Melanocyte of skin (primary cell): ENCODE measurements at places on chromosomes 6 and 20. TPM values are rescaled to one million over a fixed set of nuclear protein-coding genes. Genes with fewer than 3 reads are reported as not detected.

The TSPO2 gene
- not detected in 2 replicates for total RNA-seq

The IMPG1 gene
- not detected in 2 replicates for total RNA-seq

The HLA-B gene
- total RNA-seq: 494 and 1,189 TPM in 2 replicates

The PAK5 gene
- total RNA-seq: not detected in 2 replicates

The CHRNA4 gene
- total RNA-seq: not detected in 2 replicates

The SLC35D3 gene
- under 0.01 TPM in 1 of 2 replicates, not detected in the other for total RNA-seq
